ENCODE measurements at places on chromosomes 16 and 17. TPM values are rescaled to one million over a fixed set of nuclear protein-coding genes. Genes with fewer than 3 reads are reported as not detected.

DHRS13 gene
- polyA plus RNA-seq = 8.8 TPM

ATAD5 gene
- 0.44 TPM for polyA plus RNA-seq

GRCh38 chr17:71164561-71164960, 956.3 kb upstream of the SOX9 start:
- DNase-seq = no peak

GRCh38 chr16:29663016-29663806, at the start of gene SPN:
TSS of gene SPN (plus strand) at chr16:29663247. CDS start at chr16:29663729, 482 bp downstream.
- no peak for DNase-seq

- DNase-seq = no peak
Measured at GRCh38 chr16:72530434-72530833, 358.5 kb upstream of the PMFBP1 start.

DNA sequence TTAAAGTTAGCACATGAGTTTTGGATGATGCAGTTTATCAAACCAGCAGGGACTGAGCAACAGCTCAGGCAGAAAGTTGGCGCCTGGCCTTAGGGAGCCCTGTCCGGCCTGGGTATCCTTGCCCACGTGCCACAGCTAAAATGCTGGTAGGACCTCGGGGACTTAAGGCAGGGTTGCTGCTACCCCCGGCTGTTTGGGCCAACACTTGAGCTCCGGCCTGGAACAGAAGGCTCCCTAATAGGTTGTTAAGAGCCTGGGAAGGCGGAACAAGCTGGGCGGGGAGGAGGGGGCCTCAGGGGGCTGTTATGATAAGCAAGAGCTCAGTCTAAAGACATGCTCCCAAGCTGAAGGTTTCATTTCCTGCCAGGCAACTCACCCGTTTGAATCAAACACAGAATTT, 39.7 kb downstream of the CUEDC1 start:
- no peak for DNase-seq
